Right renal cortex interstitium (tissue), 3 donors: ENCODE measurements at places on chromosomes 7 and 10. TPM values are rescaled to one million over a fixed set of nuclear protein-coding genes. Genes with fewer than 3 reads are reported as not detected.

VGF gene
- polyA plus RNA-seq, result 0.07 TPM

FAM237B gene
- 0.37 TPM for polyA plus RNA-seq

ENKUR gene
- polyA plus RNA-seq, result 5.5 TPM

SERPINE1 gene
- polyA plus RNA-seq, result 0.89 TPM

SSBP1 gene
- 149 TPM for polyA plus RNA-seq

GATA3 gene
- polyA plus RNA-seq, result 76.3 TPM

BAG3 gene
- 23.7 TPM for polyA plus RNA-seq

MTERF1 gene
- polyA plus RNA-seq, result 23.4 TPM

CUZD1 gene
- 2.3 TPM for polyA plus RNA-seq

- no peak for DNase-seq
Observed at GRCh38 chr10:67011981-67012380, 86.1 kb downstream of the LRRTM3 start.

GRCh38 chr7:2637505-2638223 is 5.9 kb downstream of the TTYH3 start:
- DNase-seq, result no peak

GRCh38 chr10:42979181-42979580 is 97.7 kb upstream of the RET start:
- no peak for DNase-seq

DNA sequence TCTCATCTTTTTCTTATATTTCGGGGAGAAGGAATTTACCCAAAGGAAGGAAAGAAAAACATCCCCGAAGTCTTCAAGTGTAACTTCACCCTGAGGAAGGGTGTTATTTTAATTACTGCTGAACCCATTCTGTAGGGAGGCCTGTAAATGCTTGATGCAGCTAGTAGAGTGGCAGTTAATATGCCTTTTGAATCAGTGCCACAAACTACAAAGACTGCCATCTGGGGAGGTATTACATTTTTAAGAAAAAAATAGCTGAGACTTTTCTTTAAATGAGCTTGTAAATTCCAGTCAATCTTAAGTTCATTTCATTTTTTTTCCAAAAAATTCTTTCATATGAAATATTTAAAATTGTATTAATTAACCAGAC is 233.1 kb upstream of the FERD3L start:
- no peak for DNase-seq

- DNase-seq, result no peak
Observed at GRCh38 chr7:129163875-129164544, 19.5 kb downstream of the TSPAN33 start.

DNA sequence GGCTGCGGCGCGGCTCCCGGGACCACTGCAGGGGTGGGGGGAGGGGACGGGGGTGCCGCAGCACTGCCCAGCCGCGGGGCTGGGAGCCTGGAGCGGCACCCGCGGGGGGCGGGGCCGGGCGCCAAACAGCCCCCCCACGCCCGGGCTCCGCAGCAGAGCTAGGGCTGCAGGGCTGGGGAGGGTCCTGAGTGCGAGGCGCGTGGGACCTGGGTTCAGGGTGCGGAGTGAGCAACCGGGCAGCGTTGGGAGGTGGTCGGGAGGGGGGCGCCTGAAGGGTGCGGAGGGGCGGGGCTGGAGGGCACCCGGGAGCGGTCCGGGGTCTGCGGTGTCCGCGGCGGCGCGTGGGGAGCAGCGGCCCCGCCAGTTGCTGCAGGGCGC is 528 bp downstream of the CAMK2G start:
- DNase-seq, result no peak

- no peak for DNase-seq
Observed at GRCh38 chr7:43460733-43461348, 122.1 kb upstream of the STK17A start.

GRCh38 chr7:144132262-144132661 is 9.3 kb downstream of the OR2A14 start:
- no peak for DNase-seq

DNA sequence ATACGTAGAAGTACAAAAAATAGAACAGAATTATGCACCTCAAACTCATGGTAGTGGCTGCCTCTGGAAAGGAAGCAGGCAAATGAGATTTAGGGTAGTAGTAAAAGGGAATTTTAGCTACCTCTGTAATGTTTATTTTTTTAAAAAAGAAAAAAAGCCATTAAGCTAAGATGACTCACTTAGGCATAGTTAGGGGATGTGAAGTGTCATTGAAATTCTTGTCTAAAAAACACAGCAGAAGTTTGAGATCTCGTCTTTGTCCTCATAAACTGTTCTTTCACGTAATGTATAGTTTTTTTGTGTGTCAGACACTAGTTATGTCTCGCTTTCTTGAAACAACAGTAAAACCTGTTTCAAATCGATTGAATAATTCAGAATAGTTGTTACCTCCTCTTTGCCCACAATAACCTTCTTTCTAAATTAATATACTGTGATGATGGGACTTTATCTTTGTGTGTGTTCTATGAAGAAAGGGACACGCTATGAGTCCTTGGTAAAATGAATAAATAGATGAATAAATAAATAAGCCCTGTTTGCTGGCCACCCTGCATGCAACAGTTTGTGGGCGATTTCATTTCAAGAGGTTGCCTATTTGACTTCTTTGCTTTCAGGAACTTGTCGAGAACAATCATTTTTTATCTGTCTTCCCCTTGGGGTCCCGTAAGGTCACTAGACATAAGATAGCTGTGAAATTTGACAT is 14.5 kb upstream of the FBXW4 start:
- DNase-seq, result no peak

DNA sequence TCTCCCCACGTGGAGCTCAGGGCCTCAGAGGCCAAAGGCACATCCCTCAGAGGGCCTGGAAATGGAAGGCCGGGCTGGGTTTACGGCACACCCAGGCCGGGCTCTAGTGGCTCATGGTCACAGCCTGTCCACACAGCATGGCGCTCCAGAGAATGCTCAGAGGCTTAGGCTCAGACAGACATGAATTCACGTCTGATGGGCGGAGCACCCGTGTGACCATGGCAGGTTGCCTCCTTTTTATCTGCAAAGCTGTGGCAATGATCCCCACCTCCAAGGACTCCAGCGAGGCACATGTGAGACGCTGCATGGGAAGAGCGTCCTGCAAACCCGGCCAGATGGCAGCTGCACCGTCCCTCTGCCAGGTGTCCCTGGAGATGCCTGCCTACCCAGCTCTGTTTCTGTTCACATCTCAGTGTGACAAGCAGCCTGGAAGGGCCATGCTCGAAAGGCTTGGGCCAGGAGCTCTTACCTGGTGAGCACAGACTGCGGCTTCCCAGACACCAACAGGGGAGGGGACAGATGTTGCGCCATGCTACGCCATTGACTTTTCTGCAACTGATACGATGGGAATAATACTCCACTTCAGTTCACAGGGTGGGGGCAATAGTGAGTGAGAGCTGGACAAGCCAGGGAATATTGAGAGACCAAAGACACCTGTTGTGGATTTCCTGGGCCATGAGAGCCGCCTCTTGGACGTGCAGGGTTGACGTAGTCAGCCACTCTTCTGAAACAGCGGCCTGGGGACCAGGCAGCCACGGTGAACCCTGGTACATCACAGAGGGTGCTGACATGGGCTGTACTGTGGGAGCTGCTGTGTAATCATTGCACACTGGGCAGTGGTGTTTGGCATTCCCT is 34.4 kb upstream of the FAM20C start:
- no peak for DNase-seq

GRCh38 chr7:28596245-28596935 is 184.1 kb downstream of the CREB5 start:
- DNase-seq, result no peak

- no peak for DNase-seq
Observed at GRCh38 chr7:131225619-131226513, 101.8 kb upstream of the MKLN1 start.

GRCh38 chr10:22481687-22482539 is 136.6 kb downstream of the SPAG6 start:
- no peak for DNase-seq

- no peak for DNase-seq
Observed at GRCh38 chr7:131554880-131555516, 1.4 kb downstream of the PODXL start.
